ENCODE measurements at places on chromosomes 3 and 15.

- DNase-seq: no peak
Measured at GRCh38 chr3:134373271-134374104, 759 bp downstream of the AMOTL2 start.

- no peak for DNase-seq
Measured at GRCh38 chr3:33831053-33831452, 32.6 kb downstream of the PDCD6IP start.

GRCh38 chr3:64988188-64988587 is 300.4 kb upstream of the ADAMTS9 start:
- no peak for DNase-seq

DNA sequence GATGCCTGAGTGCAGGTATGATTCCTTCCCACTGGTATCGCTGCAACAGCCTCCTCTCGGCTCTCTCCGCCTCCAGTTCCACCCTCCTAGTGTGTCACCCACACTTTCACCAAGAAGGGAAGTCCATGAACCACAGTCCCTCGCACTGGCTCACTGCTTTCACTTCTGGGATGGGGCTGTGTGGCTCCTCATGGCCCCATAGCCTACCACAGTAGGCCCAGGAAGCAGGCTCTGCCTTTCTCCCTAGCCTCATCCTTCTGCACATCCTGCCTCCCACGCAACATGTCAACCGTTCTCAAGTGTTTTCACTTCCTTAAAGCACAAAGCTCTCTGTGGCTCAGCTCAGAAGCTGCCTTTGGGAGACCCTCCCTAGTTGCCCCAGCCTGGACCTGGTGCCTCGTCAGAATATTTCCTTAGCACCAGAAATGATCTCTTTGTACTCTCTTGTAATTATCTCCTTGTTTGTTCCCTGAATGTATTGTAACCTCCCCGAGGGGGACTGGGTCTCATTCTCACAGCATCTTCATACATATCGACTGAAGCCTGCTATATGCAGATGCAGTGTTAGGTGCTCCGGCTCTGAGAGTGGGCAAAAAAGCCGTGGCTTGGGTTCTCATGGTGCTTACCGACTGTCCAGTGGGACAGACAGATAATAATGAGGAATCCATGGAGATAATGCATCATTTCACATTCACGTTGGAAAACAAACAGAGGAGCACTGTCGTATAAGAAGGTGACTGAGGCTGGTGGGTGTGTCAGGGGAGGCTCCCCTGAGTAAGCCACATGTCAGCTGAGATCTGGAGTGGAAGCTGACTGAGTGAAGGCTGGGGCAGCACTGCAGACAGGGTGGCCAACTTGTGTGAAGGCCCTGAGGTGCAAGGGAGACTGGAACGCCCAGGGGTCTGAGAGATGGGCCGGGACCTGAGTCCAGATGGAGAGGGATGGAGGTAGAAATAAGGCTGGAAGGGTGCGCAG is 107.1 kb downstream of the DGKG start:
- DNase-seq: no peak

- DNase-seq: no peak
Measured at GRCh38 chr15:40042791-40043320, 3.9 kb upstream of the SRP14 start.

GRCh38 chr15:55289746-55290527 is at the start of gene RAB27A:
Gene RAB27A, minus strand, starts transcription at chr15:55289813. Its CDS starts 54,879 bp downstream, at chr15:55234934.
- no peak for DNase-seq
